CD4-positive, alpha-beta memory T cell (primary cell): ENCODE measurements at places on chromosomes 16 and 17. TPM values are rescaled to one million over a fixed set of nuclear protein-coding genes. Genes with fewer than 3 reads are reported as not detected.

- no peak for DNase-seq
These were observed 30.8 kb downstream of the AXIN2 start for GRCh38 chr17:65530523-65531255.

DNA sequence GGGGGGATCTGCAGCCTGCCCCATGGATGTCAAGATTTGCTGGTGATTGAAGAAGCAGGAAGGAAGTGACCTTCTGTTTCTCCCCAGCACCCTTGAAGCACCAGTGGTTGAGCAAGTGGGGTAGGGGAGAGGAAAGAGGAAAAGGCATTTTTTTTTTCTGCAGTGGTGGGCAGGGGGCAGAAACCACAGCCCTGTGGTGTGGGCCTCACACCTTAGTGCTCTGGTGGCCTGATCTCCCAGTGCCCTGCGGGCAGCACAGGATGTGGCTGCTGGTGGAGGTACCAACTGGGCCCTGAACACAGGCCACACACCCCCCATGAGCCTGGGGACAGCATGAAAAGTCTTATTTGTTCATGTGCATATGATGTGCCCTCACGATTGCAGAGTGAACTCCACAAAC is 7.1 kb downstream of the ITGAD start:
- DNase-seq, result no peak

Gene CHST5
- total RNA-seq, result not detected

GRCh38 chr16:4696905-4697847 is 3.8 kb downstream of the NUDT16L1 start:
- DNase-seq, result no peak

- DNase-seq, result no peak
These were observed 41.9 kb upstream of the SKAP1 start for GRCh38 chr17:48471817-48472410.

DNA sequence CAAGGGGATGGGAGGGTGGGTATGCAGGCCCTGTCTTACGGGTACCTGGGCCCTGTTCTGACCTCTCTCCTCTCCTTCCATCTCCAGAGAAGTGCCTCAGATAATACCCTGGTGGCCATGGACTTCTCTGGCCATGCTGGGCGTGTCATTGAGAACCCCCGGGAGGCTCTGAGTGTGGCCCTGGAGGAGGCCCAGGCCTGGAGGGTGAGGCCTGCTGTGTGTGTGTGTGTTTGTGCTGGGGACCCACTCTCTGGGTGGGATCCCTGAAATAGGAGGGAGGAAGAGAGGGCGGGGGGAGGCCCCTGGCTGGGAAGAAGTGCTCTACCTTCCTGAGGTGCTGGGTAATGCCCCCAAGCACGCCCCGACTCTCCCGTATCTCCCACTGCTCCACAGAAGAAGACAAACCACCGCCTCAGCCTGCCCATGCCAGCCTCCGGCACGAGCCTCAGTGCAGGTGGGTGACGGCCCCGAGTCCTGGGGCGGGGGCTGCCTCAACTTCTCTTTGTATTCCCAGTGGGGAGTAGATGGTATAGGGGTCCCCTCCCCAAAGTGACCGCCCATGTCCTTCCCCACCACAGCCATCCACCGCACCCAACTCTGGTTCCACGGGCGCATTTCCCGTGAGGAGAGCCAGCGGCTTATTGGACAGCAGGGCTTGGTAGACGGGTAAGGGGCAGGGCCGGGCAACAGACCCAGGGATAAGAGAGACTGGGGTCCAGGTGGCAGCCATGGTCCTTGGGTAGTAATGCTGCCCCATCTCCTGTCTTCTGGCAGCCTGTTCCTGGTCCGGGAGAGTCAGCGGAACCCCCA is 7.8 kb downstream of the GRB7 start:
- DNase-seq, result no peak

- DNase-seq, result peak; percentile 60
These were observed 6.6 kb downstream of the COX6A2 start for GRCh38 chr16:31421587-31421986.

Gene SCN4A
- 0.17 TPM for total RNA-seq

GRCh38 chr17:34926661-34927060 is 34.6 kb downstream of the CCT6B start:
- DNase-seq, result no peak

Gene ACE
- total RNA-seq, result 56.7 TPM

DNA sequence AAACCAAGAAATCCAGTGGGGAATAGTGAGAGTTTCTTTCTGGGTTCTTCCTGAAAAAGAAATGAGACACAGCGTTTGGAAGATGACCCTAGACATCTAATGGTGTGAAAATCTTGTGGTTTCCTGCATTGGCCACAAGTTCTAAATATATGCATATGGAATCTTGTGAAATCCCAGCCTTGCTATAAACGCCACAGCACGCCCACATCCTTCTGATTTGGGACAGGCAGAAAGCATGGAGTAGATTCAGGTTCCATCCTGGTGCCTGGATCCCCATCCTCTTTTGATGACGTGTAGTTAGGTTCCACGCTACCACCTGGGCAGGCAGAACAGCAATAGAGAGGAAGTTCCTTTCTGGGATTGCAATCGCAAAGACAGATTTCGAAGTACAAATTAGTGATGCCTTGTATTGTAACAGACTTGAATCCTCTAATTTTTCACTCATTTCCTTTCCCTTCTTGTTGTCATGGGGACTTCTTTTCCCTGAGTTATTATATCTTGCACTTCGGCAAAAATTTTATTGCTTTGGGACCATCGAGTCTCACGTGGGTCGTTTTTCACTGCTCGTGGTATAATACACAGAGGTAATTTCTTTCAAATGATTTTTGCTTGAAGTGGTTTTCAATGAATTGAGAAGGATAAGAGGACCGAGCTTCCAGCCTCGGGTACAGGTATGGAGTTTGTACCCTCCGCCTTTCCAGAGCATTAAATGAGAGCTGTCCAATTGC is 37.6 kb downstream of the HS3ST4 start:
- DNase-seq, result no peak

GRCh38 chr17:2357931-2358434 is 20.7 kb downstream of the SGSM2 start:
- DNase-seq, result no peak

Gene ZNF267
- 51.9 TPM for total RNA-seq

Gene TBKBP1
- 7.4 TPM for total RNA-seq

DNA sequence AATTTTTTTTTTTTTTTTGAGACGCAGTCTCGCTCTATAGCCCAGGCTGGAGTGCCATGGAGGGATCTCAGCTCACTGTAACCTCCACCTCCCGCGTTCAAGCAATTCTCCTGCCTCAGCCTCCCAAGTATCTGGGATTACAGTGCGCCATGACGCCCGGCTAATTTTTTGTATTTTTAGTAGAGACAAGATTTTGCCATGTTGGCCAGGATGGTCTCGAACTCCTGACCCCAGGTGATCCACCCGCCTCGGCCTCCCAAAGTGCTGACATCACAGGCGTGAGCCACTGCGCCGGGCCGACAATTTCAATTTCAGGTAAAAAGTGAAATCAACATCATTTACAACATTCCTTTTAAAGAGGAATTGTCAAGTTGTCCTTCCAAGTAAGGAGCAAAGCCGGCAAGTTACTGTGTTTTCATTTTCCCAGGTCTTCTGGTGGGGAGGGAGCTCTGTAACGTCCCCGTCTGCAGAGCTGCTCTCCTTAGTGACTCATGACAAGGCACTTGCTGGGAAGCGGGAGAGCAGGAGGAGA is 873 bp downstream of the NPLOC4 start:
- no peak for DNase-seq

DNA sequence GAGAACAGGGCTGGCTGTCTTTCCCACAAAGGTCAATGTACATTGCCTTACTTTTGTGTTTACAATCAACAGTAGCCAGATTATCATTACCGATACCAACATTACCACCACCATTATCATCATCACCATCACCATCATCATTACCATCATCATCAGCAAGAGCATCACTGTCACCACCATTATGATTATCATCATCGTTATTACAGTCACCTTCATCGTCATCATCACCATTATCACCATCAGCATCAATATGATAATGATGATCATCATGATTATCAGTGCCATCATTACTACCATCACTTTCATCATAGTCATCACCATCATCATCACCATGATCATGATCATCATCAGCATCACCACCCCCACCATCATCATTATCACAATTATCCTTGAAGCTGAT is 43.3 kb upstream of the RBFOX1 start:
- DNase-seq, result no peak

Gene CMTM2
- 0.72 TPM for total RNA-seq

- DNase-seq, result no peak
These were observed 4.5 kb upstream of the CNP start for GRCh38 chr17:41962111-41962510.

DNA sequence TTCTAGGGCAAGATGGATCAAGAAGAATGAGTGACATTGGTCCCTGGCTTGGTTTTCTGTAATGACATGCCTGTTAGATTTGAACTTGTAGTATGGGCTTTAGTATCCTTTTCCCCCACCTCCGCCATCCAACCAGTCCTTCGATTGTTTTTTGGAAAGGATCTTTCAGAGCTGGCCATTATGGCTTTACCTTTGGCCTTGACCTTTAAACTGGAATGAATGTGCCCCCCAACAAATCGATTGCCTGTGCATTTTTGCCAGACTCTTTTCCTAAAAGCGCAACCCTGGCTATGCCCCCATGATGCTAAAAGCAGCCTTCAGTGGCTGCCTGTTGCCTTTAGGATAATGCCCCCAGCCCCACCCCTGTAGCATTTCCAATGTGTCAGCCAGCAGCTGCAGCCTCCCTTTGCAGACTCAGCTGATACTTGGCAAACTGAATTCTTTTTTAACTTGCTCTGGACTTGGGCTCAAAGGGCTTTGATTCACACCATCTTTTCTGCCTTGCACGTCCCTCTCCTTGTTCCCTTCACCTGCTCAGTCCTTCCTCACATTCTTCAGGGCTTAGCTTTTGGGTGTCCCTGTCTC is 4.0 kb downstream of the GPRC5C start:
- no peak for DNase-seq

Gene PHF12
- total RNA-seq, result 125 TPM

- DNase-seq, result peak; percentile 42
These were observed 19.8 kb upstream of the MAPK3 start for GRCh38 chr16:30142672-30143346.

Gene C17orf67
- 11.2 TPM for total RNA-seq

DNA sequence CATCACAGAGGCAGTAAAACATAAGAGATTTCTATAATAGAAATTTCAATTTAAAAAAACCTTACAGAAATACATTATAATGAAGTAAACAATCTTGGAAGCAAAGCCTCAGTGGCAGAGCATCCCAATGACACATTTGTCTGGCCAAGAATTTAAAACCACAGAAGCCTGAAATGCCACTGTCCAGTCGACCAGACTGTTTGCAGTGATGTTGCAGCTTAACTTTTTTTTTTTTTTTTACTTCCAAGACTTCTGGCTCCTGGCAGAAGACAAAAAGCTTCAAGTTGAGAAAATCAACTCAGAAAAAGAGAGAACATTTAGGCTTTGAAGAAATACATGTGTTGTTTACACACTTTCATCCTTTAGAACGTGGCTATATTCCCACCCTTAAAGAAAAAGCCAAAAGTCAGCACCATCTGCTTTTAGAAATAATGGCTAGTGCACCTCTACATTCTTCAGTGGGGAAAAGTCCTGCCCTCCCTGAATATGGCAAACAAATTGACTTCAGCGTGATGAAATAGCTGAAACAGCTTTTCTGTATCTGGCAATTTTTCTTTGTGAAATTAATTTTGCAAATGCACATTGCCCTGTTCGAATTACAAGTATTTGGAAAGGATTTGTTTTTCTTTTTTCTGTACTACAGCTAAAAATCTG is 205.5 kb upstream of the MON1B start:
- DNase-seq, result no peak

DNA sequence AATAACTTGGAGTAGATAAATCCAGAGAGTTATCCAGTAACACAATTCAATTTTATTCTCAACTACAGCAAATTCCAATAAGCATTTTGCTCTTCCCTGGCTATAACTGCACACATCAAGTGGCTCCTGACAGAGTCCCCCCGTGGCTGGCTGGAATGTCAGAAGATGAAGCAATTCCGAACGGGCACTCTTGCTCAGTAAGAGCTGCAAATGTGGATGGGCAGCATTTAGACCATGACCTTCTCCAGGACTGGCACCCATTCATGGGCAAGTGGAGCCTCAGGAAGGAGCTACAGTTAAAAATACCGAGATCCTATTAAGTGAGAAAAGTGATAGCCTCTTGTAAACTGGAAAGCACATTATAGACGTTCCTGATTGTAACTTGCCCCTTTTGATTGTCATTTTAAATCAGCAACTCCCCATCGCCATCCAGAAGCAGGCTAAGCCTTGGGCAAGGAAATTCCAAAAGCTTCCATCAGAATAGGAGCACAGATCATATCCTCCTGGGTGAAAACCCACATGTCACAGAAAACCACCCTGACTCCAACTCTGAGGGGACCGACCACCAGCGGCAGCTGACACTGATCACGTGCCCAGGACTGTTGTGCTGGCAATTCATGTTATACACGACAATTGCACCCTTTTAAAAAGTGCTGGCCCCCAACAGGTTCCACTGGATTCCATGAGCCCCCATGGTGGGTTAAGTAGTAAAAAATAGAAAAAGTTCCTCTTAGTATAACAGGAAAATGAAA is 7.1 kb downstream of the UBE2O start:
- DNase-seq, result no peak

DNA sequence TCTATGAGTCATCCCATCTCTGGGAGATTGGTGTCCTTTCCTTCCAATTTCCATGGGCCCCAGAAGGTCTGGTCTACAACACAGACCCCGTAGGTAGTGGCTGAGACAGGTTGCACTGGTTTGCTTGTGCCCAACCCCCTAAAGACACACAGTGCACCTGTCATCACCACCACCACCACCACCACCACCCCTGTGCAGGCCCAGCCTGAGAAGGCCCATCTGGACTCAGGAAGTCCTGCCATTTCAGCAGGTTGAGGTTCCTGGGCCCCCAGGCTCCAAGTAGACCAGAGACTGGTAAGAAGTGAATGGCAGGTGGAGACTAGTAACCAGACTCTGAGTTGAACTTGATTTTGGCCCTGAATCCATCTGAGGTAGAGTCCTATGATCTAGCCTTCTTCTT is 25.9 kb upstream of the PHB1 start:
- no peak for DNase-seq

DNA sequence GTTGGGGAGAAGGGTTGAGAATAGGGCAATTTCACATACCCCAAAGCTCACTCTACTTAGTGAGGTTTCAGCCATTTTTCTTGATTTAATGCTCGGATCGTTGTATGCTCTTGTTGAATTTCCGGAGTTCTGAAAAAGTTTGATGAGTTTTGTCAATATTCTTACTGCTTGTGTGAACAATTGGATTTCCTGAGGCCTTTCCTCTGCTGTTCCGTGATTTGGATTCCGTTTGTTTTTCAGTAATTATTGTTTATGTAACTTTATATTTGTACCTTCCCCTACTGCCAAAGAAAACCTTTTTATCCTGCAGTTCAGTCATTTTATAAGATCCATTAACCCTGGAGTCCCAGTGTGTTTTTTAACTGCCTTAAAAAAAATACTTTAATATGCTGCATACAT is 62.9 kb downstream of the PHKB start:
- DNase-seq, result no peak

Gene CA7
- not detected for total RNA-seq

- no peak for DNase-seq
These were observed 52.6 kb downstream of the COX10 start for GRCh38 chr17:14121952-14122351.

Gene ABCC12
- not detected for total RNA-seq
